Activated CD8-positive, alpha-beta memory T cell treated with anti-CD3 and anti-CD28 coated beads, Interleukin-2, amount 10 ng/mL, durations not matched to agents 7 days and 5 days (primary cell): ENCODE measurements at places on chromosomes 4 and X.

DNA sequence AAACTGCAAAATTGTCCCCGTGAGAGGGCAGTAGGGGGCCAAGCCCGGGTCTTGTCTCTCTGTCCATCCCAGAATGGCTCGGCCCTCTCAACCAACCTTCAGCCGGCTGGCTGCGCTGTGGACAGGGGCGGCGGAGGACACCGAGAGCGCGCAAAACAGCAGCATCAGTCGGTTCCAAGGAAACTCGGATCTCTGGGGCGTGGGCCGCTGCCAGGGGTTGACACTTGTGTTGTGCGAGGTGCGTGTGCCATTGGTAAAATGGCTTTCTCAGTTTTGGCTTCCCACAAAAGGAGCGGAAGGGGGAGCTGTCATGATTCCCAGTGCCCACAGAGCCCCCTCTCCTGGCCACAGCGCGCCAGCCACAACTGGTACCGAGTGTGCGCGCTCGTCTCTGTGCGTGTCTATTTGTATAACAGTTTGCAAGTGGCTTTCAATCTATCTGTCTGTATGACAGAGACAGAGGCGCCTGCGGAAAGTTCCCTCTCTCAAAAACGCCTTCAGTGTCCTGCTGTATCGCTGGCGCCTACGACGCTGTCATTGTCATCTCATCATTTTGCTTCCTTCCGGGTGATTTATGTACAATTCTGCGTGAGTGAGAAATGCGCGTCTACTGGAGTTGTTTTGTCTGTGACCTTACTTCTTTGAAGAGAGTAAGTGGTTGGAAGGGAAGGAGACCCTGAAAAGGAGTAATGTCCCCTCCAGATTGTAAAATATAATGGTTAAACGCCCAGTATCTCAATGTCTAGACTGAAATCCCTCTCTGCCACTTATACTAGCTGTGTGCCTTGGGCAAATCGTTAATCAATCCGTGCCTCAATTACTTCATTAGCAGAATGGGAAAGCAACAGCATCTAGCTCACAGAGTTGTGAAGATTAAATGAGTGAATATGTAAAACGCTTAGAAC, 1.8 kb downstream of the DKK2 start:
- DNase-seq = no peak

GRCh38 chrX:111779582-111779981, 96.4 kb upstream of the TRPC5OS start:
- DNase-seq = no peak

- no peak for DNase-seq
Observed at GRCh38 chr4:43855283-43855682, 593.3 kb downstream of the KCTD8 start.

- no peak for DNase-seq
Observed at GRCh38 chrX:33190016-33190415, 21.3 kb downstream of the DMD start.

DNA sequence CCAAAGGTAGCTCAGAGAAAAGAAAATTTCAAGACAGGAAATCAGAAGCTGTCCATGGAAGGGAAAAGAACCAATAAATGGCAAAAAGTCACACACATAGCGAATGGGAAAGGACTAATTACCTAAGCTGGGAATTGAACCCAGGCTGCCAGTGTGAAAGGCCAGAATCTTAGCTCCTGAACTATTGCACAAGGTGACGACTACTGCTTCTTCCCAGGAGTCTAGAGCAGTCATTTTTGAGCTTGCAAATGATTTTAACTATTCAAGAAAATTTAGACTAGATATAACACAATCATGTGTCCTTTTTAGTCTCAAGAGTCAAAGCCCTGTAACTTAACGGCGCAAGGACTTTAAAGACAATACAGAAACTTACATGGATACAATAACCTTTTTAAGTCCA, 34.1 kb upstream of the ZNF81 start:
- no peak for DNase-seq

- no peak for DNase-seq
Observed at GRCh38 chr4:7083597-7084563, 16.0 kb upstream of the GRPEL1 start.

- DNase-seq = no peak
Observed at GRCh38 chrX:17740137-17741122, 3.1 kb downstream of the SCML1 start.

- no peak for DNase-seq
Observed at GRCh38 chr4:101198682-101199339, 148.5 kb downstream of the PPP3CA start.

DNA sequence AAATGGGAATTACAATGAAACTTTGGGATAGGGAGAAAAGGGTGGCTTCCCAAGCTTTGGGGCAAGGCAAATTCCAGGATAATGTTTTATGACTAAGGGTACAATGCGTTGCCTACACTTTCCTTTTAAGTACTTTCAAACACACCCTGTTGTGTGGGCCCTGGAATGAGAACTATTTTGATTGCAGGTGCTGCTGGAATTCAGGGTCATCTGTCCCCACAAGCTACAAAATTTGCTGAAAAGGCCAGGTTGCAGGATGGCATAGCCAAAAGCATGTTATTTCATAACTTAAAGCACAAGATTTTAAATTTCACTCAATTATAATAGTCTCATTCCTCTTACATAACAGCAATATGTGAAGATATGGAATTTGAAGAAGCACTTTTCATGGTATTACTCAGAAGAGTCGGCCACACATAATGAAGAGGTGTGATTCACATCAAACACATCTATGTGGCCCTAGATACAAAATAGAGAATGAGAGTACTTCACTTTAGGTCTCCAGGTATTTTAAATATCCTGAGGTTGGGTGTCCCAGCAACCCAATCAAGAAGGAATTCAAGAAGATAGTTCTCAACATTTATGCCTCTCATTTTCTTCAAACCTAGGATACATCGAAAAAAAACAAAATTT, 89.3 kb downstream of the APBB2 start:
- DNase-seq = no peak

- no peak for DNase-seq
Observed at GRCh38 chr4:41212616-41213203, 1.6 kb downstream of the APBB2 start.

GRCh38 chrX:63743596-63743995, 41.4 kb downstream of the ARHGEF9 start:
- no peak for DNase-seq

- no peak for DNase-seq
Observed at GRCh38 chrX:54826598-54826997, 19.1 kb downstream of the MAGED2 start.

- no peak for DNase-seq
Observed at GRCh38 chr4:64407000-64407399, 2.2 kb downstream of the TECRL start.

DNA sequence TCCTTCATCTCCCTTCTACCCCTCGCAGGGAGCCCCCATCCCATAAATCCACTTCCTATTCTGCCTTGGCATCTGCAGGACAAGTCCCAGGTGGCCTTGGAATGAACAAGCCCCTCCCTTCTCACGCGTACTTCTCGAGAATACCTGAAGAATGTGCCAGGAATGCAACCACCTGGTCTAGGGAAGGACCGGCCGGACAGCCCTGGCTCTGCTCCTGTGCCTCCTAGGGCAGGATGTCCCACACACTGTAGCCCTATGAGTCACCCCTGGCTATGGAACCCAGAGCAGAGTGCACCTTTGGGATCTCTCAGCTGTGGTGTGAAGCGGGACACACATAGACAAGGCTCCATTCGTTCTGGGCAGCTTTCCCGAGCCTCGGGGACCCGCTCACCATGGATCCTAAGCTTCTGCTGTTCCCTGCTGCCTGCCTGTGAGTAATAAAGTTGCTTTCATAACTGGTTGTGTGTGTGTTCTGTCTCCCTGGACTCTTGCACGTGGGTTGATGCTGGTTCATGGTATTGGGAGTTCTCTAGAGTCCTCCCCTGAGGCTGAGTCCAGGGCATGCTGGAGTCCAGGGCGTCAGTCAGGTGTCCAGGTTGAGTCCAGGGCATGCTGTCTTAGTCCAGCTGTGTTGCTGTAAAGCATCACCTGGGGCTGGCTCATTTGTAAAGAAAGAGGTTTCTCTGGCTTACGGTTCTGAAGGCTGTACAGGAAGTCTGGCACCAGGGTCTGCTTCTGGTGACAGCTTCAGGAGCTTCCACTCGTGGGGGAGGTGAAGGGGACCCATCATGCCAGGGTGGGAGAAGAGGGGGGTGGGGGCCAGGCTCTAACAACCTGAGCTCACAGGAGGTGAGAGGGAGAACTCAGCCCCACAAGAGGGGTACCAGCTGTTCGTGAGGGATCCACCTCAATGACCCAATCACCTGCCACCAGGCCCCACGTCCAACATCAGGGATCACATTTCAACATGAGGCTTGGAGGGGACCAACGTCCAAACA, 7.4 kb upstream of the PDE6B start:
- DNase-seq = no peak

GRCh38 chr4:12846368-12846767, 637.8 kb downstream of the RAB28 start:
- no peak for DNase-seq

- DNase-seq = no peak
Observed at GRCh38 chr4:56668267-56668666, 12.8 kb downstream of the HOPX start.

DNA sequence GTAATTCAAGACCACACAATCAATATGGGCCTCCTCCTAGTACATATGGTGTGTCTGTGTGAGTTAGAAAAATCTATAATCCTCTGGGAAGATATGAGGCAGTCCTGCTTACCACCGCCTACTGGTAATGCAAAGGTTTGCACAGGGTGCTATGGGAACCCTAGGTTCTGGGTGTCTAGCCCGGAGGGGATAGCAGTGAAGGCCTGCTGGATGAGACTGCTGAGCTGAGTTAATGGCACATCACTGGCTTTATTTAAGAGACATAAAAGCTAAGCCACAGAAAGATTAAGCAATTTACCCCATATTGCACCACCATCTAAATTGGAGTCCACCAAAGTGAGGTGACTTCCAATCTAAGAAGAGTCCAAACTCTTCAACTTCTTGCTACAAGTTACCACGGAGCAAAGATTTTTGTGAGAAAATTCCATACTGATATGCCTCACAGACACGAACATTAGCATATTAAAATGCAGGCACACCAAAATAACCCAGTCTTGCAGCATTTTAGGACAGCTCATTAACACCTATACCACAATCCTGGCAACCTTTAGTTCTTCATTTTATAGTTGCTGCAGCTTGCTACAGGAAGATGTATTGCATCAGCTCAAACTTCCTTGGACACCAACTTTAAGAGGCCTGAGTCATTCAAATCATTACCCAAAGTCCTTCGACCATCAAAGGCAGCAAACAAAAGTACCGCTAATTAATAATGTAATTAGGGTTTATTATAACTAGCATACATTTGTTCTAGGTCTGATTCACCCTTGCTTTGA, 13.7 kb downstream of the DGKK start:
- DNase-seq = no peak

DNA sequence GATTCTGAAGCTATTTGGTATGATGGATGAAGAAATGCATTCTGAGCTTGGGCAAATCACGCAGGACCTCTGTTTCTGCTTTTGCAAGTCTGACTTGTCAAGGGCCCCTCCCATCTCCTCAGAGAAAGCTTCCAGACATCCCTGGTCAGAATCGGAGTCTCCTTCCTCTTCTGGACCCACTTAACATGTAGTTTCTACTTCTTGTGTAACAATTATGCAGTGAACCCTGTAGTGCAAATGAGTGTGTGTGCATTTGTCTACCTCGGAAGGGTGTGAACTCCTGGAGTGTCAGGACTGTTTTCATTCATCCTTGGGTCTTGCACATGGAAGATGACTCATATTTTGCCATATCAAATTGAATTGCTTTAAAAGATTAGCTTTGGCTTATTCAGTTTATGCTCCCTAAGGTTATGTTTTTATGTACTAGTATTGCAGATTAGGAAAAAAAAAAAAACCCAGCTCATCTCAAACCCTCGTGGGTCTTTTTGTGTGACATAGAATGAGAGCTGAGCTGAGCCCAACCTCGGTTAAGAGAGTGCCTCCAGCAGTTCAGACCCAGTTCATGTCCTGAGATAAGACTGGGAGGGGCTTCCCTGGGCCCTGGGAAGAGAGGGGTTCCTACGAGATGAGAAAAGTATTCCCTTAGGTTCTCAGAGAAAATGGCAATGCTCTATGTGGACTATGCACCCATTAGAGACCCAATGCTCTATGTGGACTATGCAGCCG, 61.1 kb upstream of the RPL34 start:
- DNase-seq = no peak

GRCh38 chr4:127143460-127144195, 489.1 kb upstream of the INTU start:
- no peak for DNase-seq

- no peak for DNase-seq
Observed at GRCh38 chr4:156547439-156547838, 424.2 kb downstream of the PDGFC start.

- no peak for DNase-seq
Observed at GRCh38 chrX:115560211-115560977, 580 bp upstream of the PLS3 start.
